ENCODE measurements at places on chromosomes 3 and 15.
A peak's percentile ranks its signal among the peaks of the same experiment; 100 is the strongest.

GRCh38 chr3:141081141-141081795 lies 30.1 kb downstream of the SPSB4 start:
- peaks cover 9% of the 10 kb centered on the region for H3K4me1 ChIP-seq
- no peaks in the 10 kb centered on the region for H3K36me3 ChIP-seq
- H3K27ac ChIP-seq: no peak overlapping the region
- H3K4me3 ChIP-seq: no peak overlapping the region
- DNase-seq: no peak

DNA sequence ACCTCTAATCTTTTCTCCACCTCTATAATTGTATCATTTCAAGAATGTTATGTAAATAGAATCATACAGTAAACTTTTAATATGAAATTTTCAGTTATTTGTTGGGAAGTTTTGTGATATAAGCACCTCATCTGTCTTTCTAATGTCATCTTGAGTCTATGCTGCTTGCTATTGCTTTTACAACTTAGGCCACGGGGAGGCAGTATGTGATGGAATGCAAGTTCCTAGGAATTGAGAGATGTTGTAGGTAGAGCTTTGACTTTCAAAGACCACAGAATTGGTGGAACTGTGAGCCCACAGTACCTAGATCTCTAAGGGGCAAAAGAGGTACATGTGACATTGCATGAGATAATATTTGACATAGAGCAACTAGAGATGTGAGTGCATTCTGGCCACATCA lies 328.3 kb downstream of the MFSD1 start:
- H3K4me3 ChIP-seq: no peak overlapping the region
- no peaks in the 10 kb centered on the region for H3K27me3 ChIP-seq
- H3K27ac ChIP-seq: no peak overlapping the region
- H3K36me3 ChIP-seq: no peaks in the 10 kb centered on the region
- DNase-seq: no peak
- H3K4me1 ChIP-seq: no peaks in the 10 kb centered on the region

- H3K36me3 ChIP-seq: no peaks in the 10 kb centered on the region
- H3K27ac ChIP-seq: no peak overlapping the region
- H3K27me3 ChIP-seq: no peaks in the 10 kb centered on the region
These were observed 11.7 kb downstream of the LSAMP start for GRCh38 chr3:116433552-116433951.

GRCh38 chr3:36891701-36892160 lies 53.1 kb downstream of the TRANK1 start:
- peak overlapping the region; percentile 31 for H3K4me3 ChIP-seq
- H3K27ac ChIP-seq: peak overlapping the region; percentile 91
- H3K4me1 ChIP-seq: peaks cover 33% of the 10 kb centered on the region
- DNase-seq: no peak
- no peaks in the 10 kb centered on the region for H3K27me3 ChIP-seq
- peaks cover 5% of the 10 kb centered on the region for H3K36me3 ChIP-seq

GRCh38 chr15:65521350-65521749 lies 3.9 kb upstream of the DPP8 start:
- no peak for DNase-seq
- no peaks in the 10 kb centered on the region for H3K27me3 ChIP-seq
- no peak overlapping the region for H3K27ac ChIP-seq
- H3K4me1 ChIP-seq: peaks cover 8% of the 10 kb centered on the region
- no peak overlapping the region for H3K4me3 ChIP-seq

GRCh38 chr3:138509586-138509985 lies 75.2 kb downstream of the ESYT3 start:
- peaks cover 5% of the 10 kb centered on the region for H3K4me1 ChIP-seq
- no peaks in the 10 kb centered on the region for H3K27me3 ChIP-seq
- peaks cover 8% of the 10 kb centered on the region for H3K36me3 ChIP-seq
- no peak overlapping the region for H3K27ac ChIP-seq

DNA sequence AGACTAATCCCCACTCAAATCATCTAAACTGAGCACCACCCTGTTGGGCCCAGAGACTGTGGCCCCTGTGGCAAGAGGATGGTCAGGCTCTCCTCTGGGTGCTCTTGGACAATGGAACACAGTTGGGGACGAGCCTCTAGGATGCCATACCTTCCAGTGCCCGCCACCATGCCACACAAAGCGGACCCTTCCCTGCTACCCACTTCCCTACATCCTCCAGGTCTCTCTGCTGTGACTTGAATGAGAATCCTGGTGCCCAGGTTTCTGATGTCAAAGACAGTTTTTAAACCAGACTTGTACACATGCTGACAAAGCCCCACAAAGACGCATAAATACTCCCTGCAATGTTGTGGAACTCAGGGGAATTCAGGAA lies 4.7 kb downstream of the CCDC51 start:
- H3K27ac ChIP-seq: no peak overlapping the region
- peaks cover 4% of the 10 kb centered on the region for H3K36me3 ChIP-seq
- H3K4me1 ChIP-seq: peaks cover 28% of the 10 kb centered on the region
- H3K4me3 ChIP-seq: no peak overlapping the region
- no peaks in the 10 kb centered on the region for H3K27me3 ChIP-seq

GRCh38 chr15:37691911-37692310 lies 242.5 kb upstream of the TMCO5A start:
- no peaks in the 10 kb centered on the region for H3K27me3 ChIP-seq
- H3K4me1 ChIP-seq: no peaks in the 10 kb centered on the region

DNA sequence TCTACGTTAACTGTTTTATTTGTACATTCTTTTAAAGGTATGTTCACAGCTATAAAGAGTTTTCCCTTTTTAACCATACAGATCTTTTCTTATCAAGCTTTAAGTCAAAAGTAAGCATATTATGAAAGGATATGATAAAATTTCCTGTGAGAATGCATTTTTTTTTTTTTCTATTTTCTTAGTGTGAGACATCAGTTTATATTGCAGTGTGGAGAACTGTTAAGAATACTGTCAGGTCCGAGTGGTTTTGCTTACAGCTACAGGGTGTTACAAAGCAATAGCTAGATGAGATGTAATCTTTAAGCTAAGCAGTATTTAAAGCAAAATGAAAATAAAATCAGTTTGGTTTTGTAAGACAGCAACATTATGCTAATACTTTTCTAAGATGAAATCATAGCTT lies 133.2 kb downstream of the SLC25A26 start:
- H3K27me3 ChIP-seq: no peaks in the 10 kb centered on the region
- no peak overlapping the region for H3K4me3 ChIP-seq
- no peak for DNase-seq
- peaks cover 4% of the 10 kb centered on the region for H3K4me1 ChIP-seq
- peaks cover 4% of the 10 kb centered on the region for H3K36me3 ChIP-seq

GRCh38 chr3:152879130-152879789 lies 44.3 kb downstream of the P2RY1 start:
- no peak for DNase-seq
- no peaks in the 10 kb centered on the region for H3K27me3 ChIP-seq
- no peak overlapping the region for H3K4me3 ChIP-seq
- no peak overlapping the region for H3K27ac ChIP-seq

GRCh38 chr15:40856746-40857145 lies 12.9 kb downstream of the SPINT1 start:
- no peak overlapping the region for H3K27ac ChIP-seq
- H3K4me3 ChIP-seq: no peak overlapping the region
- H3K4me1 ChIP-seq: peaks cover 11% of the 10 kb centered on the region
- H3K27me3 ChIP-seq: no peaks in the 10 kb centered on the region
- DNase-seq: no peak

DNA sequence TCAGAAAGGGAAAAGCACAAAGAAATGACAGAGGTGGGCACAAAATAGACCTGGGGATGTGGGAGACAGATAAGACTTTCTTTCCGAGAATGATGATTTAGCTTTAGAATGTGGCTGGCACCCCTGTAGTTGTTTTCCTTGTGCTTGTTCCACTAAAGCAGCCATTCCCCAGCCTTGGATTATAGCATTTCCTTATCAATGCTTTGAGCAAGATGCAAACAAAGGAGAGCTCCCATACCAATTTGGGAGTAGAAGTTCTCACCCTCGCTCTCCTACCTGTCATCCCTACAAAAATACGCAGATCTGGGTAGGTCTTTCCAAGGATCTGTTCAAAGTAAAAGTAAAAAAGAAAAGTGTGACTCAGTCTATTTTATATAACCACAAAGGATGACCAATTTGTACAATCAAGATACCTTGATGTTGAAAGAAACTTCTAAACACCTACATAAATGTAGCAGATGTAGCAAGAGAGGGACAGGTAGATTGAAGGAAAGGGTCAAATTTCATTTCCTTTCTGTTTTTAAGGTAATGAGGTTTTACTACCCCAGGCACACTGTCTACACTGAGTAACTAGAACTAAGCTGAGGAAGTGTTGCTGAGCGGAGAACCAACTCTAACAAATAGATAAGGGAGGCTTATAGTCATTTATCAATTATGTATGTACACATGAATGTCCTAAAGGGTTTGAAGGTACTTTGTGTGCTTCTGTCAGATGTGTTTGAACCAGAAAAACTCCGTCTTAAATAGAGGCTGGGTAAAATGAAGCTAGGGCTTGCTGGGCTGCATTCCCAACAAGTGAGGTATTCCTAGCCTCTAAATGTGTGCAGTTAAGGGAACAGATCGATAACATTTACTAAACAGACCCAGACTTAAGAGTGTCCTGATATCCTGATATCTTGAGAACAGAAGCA lies 91.1 kb upstream of the LRRN1 start:
- no peak overlapping the region for H3K4me3 ChIP-seq
- H3K36me3 ChIP-seq: no peaks in the 10 kb centered on the region
- no peaks in the 10 kb centered on the region for H3K4me1 ChIP-seq

DNA sequence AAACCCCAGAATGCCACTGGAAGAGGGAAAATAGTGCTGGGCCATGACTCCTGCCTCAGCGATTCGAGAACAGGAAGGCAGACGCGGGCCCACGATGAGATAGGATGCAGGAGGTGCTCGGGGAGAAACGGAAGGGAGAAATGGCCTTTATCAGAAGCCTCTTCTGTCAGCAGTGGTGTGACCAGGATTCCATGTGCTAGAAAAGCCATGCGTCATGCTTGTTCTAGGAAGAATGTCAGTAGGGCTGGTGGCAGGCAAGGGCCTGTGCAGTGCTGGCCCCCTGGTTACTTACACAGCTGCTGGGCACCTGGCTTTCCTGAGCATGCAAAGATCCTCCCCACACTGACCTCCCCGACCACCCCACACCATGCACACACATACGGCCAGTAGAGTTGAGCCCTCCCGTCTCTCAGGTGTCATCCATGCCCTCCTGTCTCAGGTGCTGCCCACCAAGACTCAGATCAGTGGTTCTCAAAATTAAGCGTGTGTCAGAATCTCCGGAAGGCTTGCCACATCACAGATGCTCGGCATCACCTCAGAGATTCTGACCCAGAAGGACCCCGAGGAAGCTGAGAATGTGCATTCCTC lies 106.7 kb downstream of the ADAMTS17 start:
- H3K36me3 ChIP-seq: peaks cover 3% of the 10 kb centered on the region
- no peak overlapping the region for H3K4me3 ChIP-seq
- H3K4me1 ChIP-seq: peaks cover 10% of the 10 kb centered on the region
- no peak for DNase-seq
- no peak overlapping the region for H3K27ac ChIP-seq

DNA sequence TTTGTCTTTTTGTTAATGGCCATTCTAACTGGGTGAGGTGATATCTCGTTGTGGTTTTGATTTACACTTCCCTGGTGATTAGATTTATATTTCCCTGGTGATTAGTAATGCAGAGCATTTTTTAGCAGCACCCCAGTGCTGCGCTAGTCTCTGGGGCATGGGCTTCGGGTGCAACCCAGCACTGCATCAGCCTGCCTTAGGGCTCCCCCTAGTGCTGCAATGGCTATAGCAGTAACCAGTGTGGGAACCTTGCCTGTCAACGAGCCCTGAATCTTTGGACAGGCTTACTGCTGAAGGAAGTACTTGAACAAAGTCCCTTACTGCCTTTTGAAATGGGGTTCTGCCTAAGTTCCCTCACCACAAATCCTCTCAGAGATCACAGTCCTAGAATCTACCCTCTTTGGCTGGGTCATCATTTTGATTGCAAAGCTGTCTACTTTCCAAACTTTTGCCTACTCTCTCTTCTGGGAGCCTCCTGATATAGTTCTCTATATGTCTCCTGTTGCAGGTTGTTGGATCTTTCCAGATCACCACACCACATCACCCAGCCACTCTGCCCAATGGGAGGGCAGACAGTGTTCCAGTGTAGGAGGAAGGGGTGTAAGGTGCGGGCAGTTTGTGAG lies 79.2 kb upstream of the CCNL1 start:
- peak overlapping the region; percentile 8 for H3K27ac ChIP-seq
- H3K4me1 ChIP-seq: peaks cover 4% of the 10 kb centered on the region
- peaks cover 7% of the 10 kb centered on the region for H3K27me3 ChIP-seq
- DNase-seq: peak; percentile 43
- H3K36me3 ChIP-seq: peaks cover 5% of the 10 kb centered on the region
- no peak overlapping the region for H3K4me3 ChIP-seq

DNA sequence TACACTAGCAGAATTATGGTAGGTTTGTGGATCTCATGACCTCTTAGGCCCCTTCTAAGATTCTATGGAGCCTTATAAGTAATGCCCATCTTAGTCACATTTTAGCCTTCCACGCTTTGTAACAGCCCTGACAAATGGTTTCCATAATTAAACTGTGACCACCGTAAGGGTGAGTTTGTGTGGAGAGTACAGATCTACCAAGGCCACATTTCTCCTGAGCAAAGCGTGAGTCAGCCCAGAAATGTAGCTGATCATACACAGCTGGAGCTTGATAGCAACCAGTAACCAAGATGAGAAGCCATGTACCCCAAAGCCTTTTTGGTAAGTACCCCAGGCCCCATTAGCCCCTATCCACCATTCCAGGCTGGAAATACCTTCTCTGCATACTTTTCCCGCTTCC lies 31.7 kb downstream of the CHAC1 start:
- no peak overlapping the region for H3K4me3 ChIP-seq
- peaks cover 16% of the 10 kb centered on the region for H3K36me3 ChIP-seq
- H3K27me3 ChIP-seq: no peaks in the 10 kb centered on the region
- peaks cover 12% of the 10 kb centered on the region for H3K4me1 ChIP-seq

DNA sequence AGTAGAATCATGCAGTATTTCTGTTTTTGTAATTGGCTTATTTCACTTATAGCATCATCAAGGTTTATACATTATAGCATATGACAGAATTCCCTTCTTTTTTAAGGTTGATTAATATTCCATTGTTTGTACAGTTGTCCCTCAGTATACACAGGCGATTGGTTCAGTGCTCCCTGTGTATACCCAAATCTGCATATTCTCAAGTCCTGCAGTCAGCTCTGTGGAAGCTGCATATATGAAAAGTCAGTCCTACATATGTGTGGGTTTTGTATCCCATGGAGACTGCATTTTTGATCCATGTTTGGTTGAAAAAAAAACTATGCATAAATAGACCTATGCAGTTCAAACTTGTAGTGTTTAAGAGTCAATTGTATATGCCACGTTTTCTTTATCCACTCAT lies 127.7 kb downstream of the ISL2 start:
- no peak for DNase-seq
- no peaks in the 10 kb centered on the region for H3K36me3 ChIP-seq
- no peak overlapping the region for H3K4me3 ChIP-seq
- H3K27me3 ChIP-seq: no peaks in the 10 kb centered on the region
- no peaks in the 10 kb centered on the region for H3K4me1 ChIP-seq
- no peak overlapping the region for H3K27ac ChIP-seq

DNA sequence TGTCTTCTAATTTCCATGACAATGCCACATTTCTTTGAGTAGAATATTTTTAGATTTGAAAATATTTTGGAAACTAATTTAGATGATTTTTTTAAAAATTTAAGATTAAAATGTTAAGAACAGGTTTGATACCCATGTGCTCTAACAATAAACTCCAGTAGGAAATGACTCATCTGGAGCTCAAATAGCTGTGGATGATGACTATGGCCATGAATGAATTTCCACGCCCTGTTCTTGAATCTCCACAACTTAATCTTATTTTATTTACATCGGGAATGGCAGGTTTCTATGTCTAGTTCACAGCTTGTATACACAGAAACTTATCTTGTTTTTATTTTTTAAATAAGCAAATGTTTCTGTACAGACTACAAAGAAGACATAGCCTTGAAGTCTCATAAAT lies 726.8 kb downstream of the NAALADL2 start:
- no peaks in the 10 kb centered on the region for H3K4me1 ChIP-seq
- no peaks in the 10 kb centered on the region for H3K36me3 ChIP-seq
- H3K27ac ChIP-seq: no peak overlapping the region
- no peak overlapping the region for H3K4me3 ChIP-seq
